ENCODE measurements at places on chromosomes 3 and 15.

- no peak for DNase-seq
These were observed 12.4 kb downstream of the ANKRD63 start for GRCh38 chr15:40270246-40270995.

DNA sequence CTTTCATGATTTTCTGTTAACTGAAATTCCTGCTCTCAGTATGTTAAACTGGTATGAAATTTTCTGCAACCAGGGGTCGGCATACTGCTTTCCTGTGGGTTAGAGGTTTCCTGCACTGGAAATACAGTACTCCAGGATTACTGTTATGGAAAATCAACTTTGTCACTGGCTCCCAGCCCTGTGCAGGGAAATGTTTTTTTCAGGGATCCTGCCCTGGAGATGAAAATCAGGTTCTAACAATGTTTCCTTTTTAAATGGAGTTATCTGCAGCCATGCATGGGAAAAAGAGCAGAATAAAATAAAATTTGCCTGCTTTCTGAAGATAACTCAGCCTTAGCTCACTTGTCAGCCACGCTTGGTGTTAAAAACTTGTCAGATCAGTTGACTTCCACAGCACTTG lies 220.4 kb downstream of the IL5RA start:
- no peak for DNase-seq

- DNase-seq, result peak; percentile 64
These were observed 5.3 kb downstream of the P2RY12 start for GRCh38 chr3:151379083-151379734.

- no peak for DNase-seq
These were observed 91.7 kb downstream of the CHRNA7 start for GRCh38 chr15:32122013-32122412.

DNA sequence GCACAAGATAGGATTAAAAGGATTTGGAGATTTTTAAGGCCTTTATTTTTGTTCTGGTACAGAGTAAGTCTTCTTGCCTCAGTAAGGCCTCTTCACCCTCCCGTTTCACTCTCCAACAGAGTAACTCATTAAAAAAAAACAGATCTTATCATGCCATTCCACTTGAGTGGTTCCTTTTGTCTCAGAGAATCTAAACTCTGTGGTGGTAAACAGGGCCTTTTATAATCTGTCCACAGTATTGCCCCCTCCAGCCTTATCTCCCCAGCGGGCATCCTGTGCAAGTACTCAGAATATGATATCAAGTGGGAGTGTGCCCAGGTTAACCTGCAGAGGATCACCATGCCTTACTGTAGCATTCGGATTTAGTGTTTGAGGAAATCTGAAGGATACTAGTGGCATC lies 20.3 kb upstream of the ATOSA start:
- DNase-seq, result no peak

- no peak for DNase-seq
These were observed 193.1 kb upstream of the LRRFIP2 start for GRCh38 chr3:37367436-37367835.

DNA sequence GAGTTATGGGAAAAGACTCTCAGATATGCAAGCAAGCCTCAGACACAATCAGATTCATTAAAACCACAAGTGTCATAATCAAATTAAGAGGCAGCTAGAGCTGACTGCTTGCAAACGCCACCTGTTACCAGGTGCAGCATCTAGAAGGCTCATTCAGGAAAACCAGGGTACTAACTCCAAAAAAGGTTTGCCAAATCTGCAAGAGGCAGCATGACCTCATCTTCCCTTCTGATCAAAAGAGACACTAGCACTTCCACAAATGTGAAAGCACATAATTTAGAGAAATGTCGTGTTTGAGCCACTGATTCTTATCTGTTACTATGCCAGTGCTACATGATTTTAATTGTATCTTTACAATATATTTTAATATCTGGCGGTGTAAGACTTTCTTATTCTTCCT lies 123.3 kb upstream of the NANOGP8 start:
- DNase-seq, result no peak

DNA sequence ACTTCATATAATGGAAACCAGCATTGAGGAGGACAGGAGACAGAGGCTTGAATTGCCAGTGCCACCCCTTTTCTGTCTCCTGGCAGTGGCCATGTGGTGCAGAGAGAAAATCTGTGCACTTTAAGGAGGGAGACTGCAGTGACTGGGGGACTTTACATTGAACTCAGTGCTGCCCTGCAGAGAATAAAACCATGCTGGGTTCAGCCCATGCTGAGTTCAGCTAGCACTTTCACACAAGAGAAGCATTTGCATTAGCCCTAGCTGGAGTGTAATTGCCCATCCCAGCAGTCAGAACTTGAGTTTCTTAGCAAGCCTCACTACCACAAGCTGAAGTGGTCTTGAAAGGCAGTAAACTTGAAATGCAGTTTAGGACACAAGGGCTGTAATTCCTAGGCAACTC lies 677.5 kb downstream of the ZPLD1 start:
- DNase-seq, result no peak

- DNase-seq, result peak; percentile 40
These were observed 14.1 kb downstream of the TTC21A start for GRCh38 chr3:39121621-39122020.

DNA sequence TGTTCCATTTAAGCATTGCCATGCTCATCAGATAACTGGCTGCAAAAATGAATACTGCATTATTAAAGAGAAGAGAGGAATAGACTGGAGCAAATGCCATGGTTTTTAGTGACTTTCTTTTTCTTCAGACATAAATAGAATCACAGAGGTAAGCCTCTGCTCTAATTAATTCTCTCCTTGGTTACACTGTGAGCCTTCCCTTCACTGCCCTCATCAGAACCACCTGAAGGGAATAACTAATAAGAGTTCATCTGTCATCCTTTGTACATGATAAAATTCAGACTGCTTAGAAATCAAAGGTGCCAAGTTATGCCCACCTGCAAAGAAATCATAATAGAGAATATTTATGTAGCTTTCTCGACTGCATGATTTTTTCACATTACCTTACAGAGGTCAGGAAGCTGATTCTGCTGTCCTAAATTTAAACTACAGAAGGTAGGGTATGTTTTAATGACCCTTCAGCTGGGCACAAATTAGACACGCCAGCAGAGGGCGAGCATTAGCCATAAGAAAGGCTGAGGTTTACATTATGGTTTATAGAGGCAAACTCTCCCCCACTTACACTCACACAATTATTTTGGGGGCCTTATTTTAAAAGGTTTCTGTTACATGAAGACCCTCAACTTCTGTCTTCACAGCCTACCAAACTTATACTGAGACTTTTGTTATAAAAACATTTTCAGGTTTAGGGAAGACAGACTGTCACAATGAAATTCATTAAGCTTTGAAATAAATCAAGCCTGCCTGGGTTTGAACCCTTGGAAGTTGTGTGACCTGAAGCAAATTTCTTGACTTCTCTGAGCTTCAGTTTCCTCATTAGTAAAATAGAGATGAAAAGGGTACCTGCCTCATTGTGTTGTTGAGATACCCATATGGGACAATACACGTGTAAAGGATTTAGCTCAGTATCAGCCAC lies 15.3 kb upstream of the UNC13C start:
- peak; percentile 72 for DNase-seq

GRCh38 chr3:36993326-36994283 lies at the start of gene MLH1:
TSS of gene MLH1 (plus strand) at chr3:36993518. CDS start at chr3:36993548, 30 bp downstream.
- no peak for DNase-seq

DNA sequence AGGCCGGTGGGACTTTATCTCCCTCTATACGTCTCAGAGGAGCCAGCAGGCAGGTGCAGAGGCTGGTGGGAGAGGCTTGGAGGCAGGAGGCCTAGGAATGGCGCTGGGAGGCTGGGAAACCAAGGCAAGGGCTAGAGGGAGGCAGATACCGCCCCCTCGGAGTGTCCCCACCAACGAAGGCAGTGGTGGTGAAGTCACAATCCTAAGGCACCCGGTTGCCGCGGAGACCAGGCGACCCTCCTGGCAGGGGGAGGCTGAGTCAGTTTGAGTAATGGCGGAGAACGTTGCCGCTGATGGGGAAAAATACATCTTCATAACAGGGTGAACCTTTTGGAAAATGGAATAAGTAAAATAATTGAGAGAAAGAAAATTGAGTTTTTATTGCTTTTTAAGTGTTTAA lies 29.9 kb upstream of the CACNA2D2 start:
- DNase-seq, result no peak

- DNase-seq, result no peak
These were observed 200.0 kb upstream of the CBLB start for GRCh38 chr3:106068795-106069194.

GRCh38 chr15:58463815-58464650 lies 32.2 kb downstream of the LIPC start:
- no peak for DNase-seq

DNA sequence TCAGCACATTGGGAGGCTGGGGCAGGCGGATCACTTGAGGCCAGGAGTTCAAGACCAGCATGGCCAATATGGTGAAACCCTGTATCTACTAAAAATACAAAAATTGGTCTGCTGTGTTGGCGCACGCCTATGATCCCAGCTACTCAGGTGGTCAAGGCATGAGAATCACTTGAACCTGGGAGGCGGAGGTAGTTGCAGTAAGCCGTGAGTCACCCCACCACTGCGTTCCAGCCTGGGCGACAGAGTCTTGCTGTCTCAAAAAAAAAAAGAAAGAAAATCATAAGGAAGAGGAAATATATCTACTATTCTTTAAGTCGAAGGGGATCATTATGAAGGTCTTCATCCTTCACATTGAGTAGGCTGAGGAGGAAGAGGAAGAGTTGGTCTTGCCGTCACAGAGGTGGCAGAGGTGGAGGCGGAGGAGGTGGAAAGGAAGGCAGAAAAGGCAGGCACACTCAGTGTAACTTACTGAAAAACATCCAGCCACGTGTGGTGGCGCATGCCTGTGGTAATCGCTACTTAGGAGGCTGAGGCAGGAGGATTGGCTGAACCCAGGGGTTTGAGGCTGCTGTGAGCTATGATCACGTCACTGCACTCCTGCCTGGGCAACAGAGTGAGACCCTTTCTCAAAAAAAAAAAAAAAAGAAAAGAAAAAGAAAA lies 14.2 kb downstream of the CSK start:
- no peak for DNase-seq

GRCh38 chr3:62699728-62700127 lies 175.5 kb downstream of the CADPS start:
- DNase-seq, result no peak

DNA sequence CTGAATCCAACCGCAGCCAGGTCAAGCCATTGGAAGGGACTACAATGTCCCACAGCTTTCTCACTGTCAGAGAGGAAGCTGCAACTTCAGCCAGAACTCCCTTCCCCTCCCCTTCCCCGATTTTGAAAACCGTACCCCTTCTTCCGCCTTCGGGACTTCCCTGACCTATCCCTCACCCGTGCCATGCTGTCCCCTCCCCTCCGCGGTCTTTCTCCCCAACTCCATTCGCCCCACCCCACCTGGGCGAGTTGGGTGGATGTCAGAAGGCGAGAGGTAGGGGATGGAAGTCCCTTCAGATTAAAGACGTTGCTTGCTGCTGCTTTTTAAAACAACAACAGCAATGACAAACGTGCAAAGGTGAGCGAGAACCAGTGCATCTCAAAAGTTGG lies 723 bp downstream of the CPNE4 start:
- no peak for DNase-seq

DNA sequence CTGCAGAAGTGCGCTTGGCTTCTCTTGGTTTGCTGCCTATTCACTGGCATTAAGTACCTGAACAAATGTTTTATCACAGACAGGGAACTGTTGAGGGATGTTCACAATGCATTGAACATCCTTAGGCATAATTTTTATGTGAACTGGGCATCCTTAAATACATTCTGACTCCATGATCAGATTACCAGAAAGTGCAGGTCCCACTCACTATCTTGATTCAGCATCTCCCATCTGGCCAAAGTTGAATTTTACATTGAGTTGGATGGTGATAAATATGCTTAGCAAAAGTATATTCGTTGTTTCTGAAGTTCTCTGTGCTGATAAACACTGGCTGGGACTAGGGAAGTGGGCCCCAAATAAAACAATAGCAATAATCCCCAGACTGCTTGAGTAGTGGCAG lies 108.5 kb downstream of the RBMS3 start:
- no peak for DNase-seq

DNA sequence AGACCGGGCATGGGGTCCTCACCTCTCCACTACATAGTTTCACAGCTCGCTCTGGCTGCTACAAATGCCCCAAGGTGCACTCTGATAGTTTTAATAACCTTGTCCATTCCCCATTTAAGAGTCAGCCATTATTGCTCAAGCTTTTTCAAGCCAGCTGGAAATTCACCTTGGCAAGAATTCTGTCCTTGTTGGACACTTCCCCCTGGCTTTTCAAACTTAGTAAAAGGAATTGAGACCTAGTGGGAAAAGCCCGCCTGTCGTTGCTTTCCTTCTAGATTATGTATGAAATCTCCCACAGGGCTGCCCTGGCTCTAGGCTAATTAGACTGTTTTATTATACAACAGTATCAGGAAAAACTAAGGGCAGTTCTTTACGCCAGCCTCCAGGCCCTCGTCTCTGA lies 293.7 kb upstream of the GADL1 start:
- DNase-seq, result no peak

GRCh38 chr15:33374226-33374914 lies 63.6 kb downstream of the RYR3 start:
- DNase-seq, result no peak

GRCh38 chr3:152942366-152942765 lies 107.4 kb downstream of the P2RY1 start:
- no peak for DNase-seq

DNA sequence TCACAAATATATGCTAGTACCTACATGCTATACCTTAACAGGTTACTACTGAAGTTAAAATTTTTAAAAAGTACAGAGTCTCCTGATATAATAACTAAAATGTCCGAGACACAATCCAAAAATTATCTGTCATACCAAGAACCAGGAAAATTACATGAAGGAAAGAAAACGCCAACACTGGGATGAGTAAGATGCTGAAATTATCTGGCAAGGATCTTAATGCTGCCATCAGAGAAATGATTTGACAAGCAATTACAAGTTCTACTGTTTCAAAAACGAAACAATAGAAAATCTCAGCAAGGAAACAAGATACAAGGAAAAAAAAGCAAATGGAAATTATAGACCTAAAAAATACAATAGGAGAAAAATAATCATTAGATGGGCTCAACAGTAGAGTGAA lies 92.5 kb downstream of the UBE3A start:
- DNase-seq, result no peak

DNA sequence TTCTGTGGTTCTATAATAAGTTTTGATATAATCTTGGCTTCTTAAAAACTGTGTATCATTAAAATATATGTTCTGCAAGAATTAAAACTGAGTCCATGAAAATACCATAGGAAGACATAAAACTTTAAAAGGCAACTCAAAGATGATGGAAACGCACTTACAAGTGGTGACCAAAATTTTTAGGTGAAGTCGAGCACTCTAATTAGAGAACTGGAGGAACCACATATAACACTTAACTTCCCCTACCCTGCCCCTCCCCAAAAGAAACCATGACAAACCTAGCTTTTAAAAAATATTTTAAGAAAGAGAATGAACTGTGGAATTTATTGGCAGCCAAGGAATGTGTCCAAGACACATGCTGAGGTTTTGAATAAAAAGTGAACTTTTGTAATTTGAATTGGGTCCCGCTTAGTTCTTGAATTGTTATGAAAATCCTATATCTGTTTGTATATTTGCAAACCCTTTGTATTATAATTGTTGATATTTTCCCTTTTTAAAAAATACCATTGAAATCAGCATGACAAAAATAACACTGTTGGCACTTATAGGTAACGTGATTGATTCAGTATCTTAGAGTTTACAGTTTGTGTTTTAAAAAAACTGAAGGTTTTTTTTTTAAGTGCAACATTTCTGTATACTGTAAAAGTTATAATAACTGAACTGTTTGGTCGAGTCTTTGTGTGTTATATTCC lies 7.7 kb downstream of the NR2F2 start:
- DNase-seq, result no peak
